ENCODE measurements at places on chromosomes 6 and 20.

GRCh38 chr20:17613328-17614175 lies 43.7 kb downstream of the DSTN start:
- no peak for DNase-seq

DNA sequence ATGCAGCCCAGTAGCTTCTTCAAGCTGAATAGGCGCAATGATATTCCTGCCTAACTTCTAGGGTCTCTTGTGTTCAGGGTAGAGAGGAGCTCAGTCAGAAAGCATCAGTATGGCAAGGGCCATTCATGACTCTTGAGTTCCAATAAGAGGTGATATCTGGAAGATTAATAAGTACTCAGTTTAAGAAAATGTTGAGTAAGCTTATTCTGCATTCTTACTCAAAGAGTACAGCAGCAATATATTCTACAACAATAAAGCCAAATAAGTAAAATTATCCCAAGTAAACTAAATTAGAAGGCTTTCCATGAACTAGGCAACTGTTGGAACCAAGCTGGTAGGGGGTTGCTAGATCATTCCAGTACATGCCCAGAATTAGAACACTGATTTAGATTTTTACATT lies 303.2 kb downstream of the PACRG start:
- DNase-seq, result no peak

- no peak for DNase-seq
Measured at GRCh38 chr6:38149531-38149930, 330.0 kb downstream of the ZFAND3 start.

GRCh38 chr20:16028923-16029322 lies 544.3 kb downstream of the KIF16B start:
- no peak for DNase-seq

GRCh38 chr6:77011929-77012545 lies 451.3 kb downstream of the HTR1B start:
- no peak for DNase-seq

GRCh38 chr6:2883673-2884072 lies 19.4 kb downstream of the SERPINB9 start:
- no peak for DNase-seq

- DNase-seq, result peak; percentile 41
Measured at GRCh38 chr20:59598625-59599310, 5.6 kb upstream of the PHACTR3 start.

- DNase-seq, result no peak
Measured at GRCh38 chr6:1904466-1904799, 294.7 kb downstream of the FOXC1 start.

DNA sequence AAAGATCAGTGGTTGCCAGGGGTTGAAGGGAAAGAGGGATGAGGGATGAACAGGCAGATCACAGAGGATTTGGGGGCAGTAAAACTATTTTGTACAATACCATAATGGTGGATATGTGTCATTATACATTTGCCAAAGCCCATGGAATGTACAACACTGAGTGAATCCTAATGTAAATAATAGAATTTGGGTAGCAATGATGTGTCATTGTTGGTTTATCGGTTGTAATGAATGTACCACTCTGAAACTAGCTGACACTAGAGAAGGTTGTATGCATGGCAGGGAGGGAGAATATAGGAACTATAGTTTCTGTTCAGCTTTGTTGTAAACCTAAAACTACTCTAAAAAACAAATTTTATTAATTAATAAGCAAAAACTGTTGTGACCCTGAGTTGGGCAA lies 17.8 kb upstream of the ASF1A start:
- no peak for DNase-seq

DNA sequence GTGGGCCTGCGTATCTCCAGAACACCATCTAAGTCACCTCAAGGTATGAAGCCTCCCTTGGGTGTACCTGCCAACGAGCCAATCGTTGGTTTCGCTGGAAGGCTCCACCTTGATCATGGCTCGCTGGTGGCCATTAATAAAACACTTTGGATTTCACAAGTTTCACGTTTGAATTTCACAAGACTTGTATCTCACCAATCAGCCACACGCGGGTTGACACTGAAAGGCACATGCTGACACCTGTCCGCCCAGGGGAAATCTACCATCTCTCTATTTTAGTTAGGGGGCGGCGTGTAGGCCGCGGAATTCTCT lies 586 bp upstream of the HMGA1 start:
- DNase-seq, result no peak

DNA sequence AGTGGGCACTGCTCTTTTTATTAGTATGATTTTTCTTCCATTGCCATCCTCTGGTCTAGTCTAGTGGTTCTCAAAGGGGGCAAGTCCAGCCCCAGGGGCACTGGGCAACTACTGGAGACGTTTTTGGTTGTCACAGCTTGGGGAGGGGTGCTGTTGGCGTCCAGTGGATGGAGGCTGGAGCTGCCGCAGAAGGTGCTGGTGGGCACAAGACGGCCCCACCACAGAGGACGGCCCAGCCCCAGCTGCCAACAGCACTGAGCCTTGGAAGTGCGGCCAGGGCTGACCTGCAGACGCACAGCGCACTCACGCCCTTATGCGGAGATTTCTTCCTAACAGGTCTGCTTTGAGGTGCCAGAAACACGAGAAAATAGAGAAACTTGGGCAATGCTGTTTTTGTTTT lies 40.3 kb downstream of the CDH4 start:
- no peak for DNase-seq

DNA sequence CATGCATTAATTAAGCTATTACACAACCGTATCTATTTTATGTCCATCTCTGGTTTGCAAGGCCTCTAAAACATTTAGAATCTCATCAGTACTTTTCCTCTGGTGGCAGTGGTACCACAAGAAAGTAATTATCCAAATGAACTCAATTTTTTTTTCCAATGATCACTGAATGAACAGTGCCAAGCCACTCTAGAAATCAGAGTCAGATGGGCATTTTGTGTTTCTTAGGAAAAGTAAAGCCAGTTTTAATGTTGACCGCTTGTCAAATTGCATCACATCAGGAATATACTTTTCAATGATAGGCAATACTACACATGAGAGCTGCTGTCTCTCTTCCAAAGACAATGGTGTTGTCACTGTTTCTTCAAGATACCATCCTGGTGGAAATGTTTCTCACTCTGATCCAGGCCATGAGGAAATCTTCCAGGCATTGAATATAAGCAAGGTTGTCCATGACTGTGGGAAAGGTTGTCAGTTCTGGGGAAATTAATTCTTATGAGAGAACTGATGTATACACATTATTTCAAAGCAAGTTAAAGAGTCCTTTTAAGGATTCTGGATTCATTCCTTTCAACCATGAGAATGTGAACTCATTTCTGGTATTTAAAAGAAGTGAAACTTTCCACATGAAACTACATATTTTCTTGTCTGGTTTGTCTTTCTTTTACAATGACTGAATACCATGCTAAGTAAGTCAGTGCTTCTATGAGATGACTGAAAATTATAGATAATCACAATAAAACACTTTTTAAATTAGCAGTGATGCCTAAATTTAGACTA lies 108.8 kb upstream of the TCF21 start:
- DNase-seq, result no peak

DNA sequence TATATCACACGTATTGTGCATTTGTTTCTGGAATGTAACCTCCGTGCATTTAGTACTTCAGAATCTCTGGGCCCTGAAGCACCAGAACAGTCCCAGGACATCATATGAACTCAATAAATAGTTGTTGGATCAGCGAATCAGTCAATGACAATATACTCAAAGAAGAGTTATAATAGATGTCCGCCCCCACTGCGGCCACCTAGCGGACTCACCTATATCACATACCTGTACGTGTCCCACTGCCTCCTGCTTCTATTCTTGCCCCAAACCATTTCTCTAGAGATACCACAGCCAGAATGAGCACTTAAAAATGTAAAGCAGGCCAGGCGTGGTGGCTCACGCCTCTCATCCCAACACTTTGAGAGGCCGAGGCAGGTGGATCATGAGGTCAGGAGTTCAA lies 73.9 kb downstream of the DCDC2 start:
- no peak for DNase-seq

DNA sequence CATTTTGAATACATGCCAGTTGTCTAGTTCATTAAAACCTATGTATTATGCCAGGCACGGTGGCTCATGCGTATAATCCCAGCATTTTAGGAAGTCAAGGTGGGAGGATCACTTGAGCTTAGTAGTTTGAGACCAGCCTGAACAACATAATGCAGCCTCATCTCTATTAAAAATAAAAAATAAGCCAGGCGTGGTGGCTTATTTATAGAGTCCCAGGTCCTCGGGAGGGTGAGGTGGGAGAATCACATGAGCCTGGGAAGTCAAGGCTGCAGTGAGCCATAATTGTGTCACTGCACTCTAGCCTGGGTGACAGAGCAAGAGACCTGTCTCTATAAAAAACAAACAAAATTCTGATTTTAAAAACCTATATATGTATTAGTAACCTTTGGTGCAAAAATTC lies 27.5 kb downstream of the ORC3 start:
- DNase-seq, result no peak

- no peak for DNase-seq
Measured at GRCh38 chr6:18601516-18602020, 214.4 kb downstream of the RNF144B start.

DNA sequence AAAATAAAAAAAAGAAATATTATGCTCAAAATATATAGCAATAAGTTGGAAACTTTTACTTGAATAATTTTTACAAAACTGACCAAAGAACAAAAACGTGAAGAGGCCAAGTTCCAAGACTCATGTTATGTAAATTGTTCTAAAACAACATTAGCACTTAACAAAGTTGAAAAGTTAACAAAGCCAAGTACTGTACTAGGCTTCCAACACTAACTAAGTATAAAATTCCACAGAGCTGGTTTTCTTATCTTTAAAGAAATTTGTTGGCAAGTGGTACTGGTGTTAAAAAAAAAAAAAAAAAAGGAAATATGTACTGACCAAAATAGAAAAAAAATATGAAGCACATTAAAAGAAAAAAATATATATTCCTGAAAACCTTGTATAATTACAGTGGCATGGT lies 127.8 kb downstream of the SLC16A10 start:
- no peak for DNase-seq

- no peak for DNase-seq
Measured at GRCh38 chr6:15901141-15902115, 227.5 kb upstream of the MYLIP start.

GRCh38 chr20:19692100-19692499 lies 66.0 kb upstream of the RIN2 start:
- DNase-seq, result no peak

DNA sequence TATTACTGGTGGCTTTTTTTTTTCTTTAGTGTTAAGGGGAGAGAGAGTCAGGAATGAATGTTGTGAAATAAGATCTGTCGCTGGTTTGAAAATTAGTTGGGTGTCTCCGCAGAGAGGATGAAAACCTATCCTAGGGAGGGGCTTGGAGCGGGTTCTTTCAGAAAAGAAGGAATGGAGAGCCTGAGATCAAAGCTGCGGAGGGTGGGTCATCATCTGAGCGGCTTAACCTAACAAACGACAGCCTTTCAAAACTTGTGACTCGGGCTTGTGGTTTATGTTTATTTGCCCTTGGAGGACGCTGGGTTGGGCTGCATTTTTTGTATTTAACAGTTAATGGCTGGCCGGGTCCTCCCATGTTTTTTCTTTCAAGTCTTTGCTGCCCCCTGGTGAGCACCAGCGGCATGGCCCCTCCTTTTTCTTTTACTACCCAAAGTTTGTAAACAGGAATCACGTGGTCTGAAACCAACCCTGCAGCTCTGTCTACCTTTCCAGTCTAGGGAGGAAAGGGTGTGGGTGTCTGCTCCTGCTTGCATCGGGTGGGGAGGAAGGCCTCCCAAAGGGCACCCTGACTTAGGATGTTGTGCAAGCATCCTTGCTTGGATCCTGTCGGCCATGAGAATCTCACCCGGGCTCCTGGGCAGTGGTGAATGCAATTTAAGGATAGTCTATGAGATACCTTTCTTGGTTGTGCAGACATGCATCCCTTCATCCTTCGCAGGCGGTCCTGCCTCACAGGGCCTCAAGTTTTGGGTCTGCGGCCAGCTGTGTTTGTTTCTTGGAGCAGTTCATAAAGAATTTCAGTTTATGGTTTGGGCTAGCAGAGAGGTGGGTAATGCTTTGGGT lies 2.2 kb downstream of the PIM1 start:
- DNase-seq, result peak; percentile 89

DNA sequence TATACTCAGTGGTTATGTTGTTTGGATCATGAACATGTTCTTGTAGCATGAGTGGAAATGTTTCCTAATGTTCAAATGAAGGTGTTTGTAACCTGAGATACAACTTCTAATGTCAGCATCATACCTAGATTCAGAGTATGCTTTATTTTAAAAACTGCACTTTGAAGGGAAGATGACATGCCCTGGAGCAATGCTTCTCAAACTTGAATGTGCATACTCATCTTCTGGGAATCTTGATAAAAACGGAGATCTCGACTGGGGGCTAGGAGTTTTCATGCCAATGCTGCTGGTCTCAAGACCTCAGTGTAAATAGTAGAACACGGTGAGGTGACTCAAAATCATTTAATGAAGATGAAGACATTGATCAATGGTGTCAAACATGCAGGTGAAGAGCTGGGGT lies 440.0 kb upstream of the NOX3 start:
- DNase-seq, result no peak

- no peak for DNase-seq
Measured at GRCh38 chr20:18832546-18833200, 19.1 kb downstream of the SCP2D1 start.

- peak; percentile 51 for DNase-seq
Measured at GRCh38 chr6:15247500-15248450, 1.9 kb downstream of the JARID2 start.

- no peak for DNase-seq
Measured at GRCh38 chr6:40723967-40724366, 136.8 kb upstream of the LRFN2 start.

- DNase-seq, result no peak
Measured at GRCh38 chr6:90216072-90216977, 80.3 kb downstream of the BACH2 start.

DNA sequence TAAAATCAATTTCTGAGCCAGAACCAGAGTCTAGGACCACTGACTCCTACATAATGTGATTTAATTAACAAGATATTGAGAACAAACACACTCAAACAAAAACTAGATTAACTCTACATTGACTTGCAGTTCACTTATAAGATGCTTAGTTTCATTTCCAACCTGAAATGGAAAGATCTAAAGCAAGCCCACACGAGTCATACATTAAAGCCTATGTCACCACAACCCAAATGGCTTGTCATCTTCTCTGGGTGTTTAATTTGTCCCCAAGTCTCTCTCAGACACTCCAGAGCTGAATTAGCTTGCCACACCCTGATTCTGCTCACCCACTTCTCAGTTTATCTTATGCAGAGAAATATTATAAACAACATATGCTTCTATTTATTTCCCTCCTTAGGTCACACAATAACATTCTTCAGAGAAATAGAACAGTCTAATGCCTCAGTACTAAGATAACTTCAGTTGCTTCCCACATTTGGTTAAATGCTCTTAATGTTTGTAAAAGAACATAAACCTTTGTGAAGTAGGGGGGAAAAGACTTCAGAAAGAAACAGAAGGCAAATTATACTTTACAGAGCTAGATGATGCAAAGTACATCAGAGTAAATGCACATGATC lies 8.8 kb upstream of the FBXO30 start:
- DNase-seq, result no peak

GRCh38 chr20:57282670-57283361 lies 16.4 kb upstream of the BMP7 start:
- no peak for DNase-seq

DNA sequence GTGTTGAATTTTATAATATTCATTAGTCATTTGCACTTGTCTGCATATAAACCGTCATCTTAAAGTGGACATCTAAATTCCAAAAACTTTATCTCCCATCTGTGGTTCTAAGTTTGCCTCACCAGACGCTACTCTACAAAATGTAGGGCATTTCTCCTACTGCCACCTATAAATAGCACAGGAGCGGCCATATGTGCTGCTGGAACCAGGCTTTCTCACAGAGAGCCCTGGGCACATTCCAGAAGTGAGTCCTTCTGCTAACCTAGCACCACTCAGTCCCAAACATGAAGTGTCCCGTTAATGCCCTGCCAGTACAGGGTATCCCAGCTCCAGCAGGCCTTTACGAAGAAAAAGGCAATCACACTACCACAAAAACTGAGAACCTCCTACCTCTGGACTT lies 153.7 kb downstream of the TMEM242 start:
- DNase-seq, result no peak

All from stimulated activated CD4-positive, alpha-beta T cell treated with anti-CD3 and anti-CD28 coated beads, Interleukin-2, amount 100 ng/mL, for 48 hours (primary cell).